ENCODE measurements at places on chromosomes 1 and 21. TPM values are rescaled to one million over a fixed set of nuclear protein-coding genes. Genes with fewer than 3 reads are reported as not detected.

- peak overlapping the region; percentile 43 for H3K4me3 ChIP-seq
- H3K27ac ChIP-seq = no peak overlapping the region
- peaks cover 20% of the 10 kb centered on the region for H3K27me3 ChIP-seq
- H3K4me1 ChIP-seq = peaks cover 59% of the 10 kb centered on the region
- DNase-seq = no peak
- no peaks in the 10 kb centered on the region for H3K36me3 ChIP-seq
These were observed 2.1 kb downstream of the SAMD11 start for GRCh38 chr1:925561-926421.

WLS gene
- 30.4 TPM for total RNA-seq

GRCh38 chr1:41710980-41711379 is 207.7 kb downstream of the HIVEP3 start:
- no peak overlapping the region for H3K27ac ChIP-seq
- no peaks in the 10 kb centered on the region for H3K27me3 ChIP-seq
- no peak overlapping the region for H3K4me3 ChIP-seq
- no peaks in the 10 kb centered on the region for H3K4me1 ChIP-seq

DNA sequence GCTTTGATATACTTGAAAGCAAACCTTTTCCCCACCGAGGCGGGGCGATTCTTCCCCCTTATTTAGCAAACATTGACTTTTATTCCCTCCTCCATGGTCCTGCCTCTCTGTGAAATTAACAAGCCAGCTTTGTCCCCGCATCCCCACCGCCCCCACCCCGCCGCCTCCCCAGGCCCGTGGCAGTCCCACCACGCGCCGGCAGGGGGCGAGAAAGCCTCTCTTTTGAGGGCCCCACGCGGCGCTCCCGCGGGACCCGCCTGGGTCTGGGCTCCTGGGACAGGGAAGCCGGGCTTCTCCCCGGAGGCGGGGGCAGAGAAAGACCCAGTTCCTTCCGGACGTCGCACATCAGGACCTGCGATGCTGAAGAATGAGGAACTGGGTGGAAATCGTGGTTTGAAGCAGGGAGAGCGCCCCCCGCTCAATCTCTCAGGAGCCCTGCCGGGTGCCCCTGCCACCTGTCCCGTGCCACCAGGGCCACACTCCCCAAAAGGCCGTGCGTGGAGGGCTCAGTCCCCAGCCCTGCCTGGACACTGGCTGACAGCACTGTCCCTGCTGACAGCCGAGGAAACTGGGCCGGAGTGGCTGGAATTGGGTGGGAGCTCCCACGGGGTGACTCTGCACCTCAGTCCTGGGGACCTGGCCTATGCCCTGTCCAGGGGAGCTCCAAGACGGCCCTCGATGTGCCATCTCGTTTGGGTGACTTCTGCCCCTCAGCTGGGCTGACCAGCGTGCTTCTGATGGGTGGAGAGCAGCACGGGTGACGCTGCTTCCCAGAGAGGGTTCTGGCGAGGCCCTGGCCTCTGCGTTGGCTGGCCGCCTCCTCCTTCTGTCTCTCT is 8.6 kb upstream of the ACTRT2 start:
- peaks cover 96% of the 10 kb centered on the region for H3K27me3 ChIP-seq
- no peaks in the 10 kb centered on the region for H3K36me3 ChIP-seq
- H3K4me3 ChIP-seq = no peak overlapping the region

KRTAP10-10 gene
- not detected for total RNA-seq

MFAP2 gene
- total RNA-seq = 10.5 TPM

DNA sequence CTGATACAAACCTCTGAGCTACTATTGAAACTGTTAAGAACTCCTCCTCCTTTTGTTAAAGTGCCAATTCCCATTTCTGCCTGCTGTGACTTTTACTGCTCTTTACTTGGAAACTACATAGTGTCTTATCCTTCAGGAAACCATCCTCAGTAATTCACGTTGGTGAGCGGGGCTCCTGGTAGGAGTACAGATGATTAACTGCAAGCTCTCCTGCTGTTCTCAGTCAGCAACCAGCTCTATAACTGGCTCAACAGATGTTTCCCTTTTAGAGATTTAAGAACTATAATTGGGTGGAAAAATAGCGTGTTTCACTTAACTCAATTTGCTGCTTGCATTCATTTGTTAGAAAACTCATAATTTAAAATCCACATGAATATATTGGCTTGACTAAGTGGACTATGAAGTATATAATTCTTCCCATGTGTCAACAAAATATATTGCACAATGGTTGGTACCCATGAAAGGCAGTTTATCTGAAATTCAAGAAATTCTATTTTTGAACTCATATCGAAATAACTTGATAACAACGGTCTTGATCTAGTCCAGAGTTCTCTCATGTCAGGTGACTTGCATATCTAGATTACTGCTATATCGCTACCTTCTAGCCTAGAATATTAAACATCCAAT is 574.0 kb downstream of the KCNT2 start:
- H3K4me3 ChIP-seq = no peak overlapping the region
- H3K36me3 ChIP-seq = no peaks in the 10 kb centered on the region
- H3K4me1 ChIP-seq = no peaks in the 10 kb centered on the region
- no peak overlapping the region for H3K27ac ChIP-seq
- no peaks in the 10 kb centered on the region for H3K27me3 ChIP-seq

All from esophagus squamous epithelium (tissue), 5 donors.